Gastrocnemius medialis (tissue), 4 donors: ENCODE measurements at places on chromosomes 7 and 10.
A peak's percentile ranks its signal among the peaks of the same experiment; 100 is the strongest.

DNA sequence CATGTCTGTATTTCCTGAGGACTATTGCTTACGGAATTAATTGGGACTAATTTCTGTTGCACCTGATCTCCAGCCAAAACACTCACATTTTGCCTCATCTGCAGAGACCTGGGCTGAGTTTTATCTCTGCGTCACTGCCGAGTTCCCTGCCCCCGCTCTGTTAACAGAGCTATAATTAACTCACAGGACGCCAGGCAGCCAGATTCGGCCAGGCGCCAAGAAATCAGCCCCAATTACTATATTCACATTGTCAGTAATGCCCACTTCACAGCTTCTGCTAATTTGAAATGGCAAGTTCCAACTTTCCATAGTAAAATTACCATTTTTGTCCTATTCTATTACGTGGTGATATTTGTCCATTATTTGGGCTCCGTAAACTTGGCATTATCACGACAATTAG is 130.5 kb downstream of the CUX1 start:
- H3K4me3 ChIP-seq = peak overlapping the region; percentile 9
- peak; percentile 72 for DNase-seq

- H3K27me3 ChIP-seq = peaks cover 20% of the 10 kb centered on the region
- peaks cover 14% of the 10 kb centered on the region for H3K4me1 ChIP-seq
- no peak overlapping the region for H3K27ac ChIP-seq
- H3K36me3 ChIP-seq = no peaks in the 10 kb centered on the region
- H3K4me3 ChIP-seq = peak overlapping the region; percentile 48
Observed at GRCh38 chr10:21172930-21173801, 276.1 kb upstream of the NEBL start.

GRCh38 chr10:103504181-103504783 is 10.8 kb downstream of the NEURL1 start:
- no peak for DNase-seq
- H3K27ac ChIP-seq = no peak overlapping the region
- no peak overlapping the region for H3K4me3 ChIP-seq
- H3K4me1 ChIP-seq = no peaks in the 10 kb centered on the region
- no peaks in the 10 kb centered on the region for H3K36me3 ChIP-seq

GRCh38 chr7:6622134-6622710 is 6.8 kb downstream of the ZNF853 start:
- H3K36me3 ChIP-seq = no peaks in the 10 kb centered on the region
- DNase-seq = no peak
- no peaks in the 10 kb centered on the region for H3K27me3 ChIP-seq
- H3K4me1 ChIP-seq = no peaks in the 10 kb centered on the region
- H3K27ac ChIP-seq = no peak overlapping the region

DNA sequence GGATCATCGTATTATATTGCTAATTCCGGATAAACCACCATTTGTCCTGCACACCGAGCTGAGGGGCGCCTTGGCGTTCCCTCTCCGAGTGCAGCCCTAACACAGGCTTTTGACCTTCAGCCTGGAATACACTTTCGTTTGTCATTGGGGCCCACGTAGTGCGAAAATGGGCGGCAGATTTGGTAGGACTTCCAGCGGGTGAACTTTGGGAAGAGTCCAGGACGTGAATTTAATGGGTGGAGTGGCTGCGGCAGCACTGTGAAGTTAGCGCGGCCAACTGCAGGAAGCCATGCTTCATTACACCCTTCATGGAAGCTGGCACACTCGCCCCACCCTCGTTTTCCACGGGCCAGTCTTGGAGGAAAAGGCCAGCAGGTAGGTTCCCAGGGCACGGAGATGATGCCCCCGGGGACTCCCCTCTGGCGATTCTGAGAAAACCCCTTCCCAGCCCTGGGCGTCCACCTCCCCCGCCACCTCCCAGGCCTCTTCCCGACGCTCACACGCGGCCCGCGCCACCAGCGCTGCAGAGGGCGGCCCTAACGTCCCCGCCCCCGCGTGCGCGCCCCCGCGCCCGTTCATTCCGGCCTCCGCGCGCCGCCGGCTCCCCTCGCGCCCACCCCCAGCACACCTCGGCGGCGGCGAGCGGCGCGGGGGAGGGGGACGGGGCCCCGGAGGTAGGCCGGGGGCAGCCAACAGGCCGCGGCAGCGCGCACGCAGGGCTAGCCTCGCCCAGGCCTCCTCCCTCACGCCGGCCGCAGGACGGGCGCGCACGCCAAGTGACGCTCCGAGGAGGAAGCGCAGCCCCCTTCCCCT is at the start of gene MLLT10:
Gene MLLT10, plus strand, starts transcription at position 766 of the 813 bp plus-strand sequence. CDS start 413 bp downstream, outside the sequence.
- peaks cover 25% of the 10 kb centered on the region for H3K4me1 ChIP-seq
- peaks cover 8% of the 10 kb centered on the region for H3K36me3 ChIP-seq
- no peaks in the 10 kb centered on the region for H3K27me3 ChIP-seq
- H3K4me3 ChIP-seq = peak within 1 kb of the TSS; percentile 82
- peak; percentile 95 for DNase-seq

GRCh38 chr10:43226441-43226840 is 40.4 kb downstream of the RASGEF1A start:
- no peak overlapping the region for H3K27ac ChIP-seq
- no peak for DNase-seq
- H3K4me3 ChIP-seq = no peak overlapping the region
- peaks cover 16% of the 10 kb centered on the region for H3K27me3 ChIP-seq
- no peaks in the 10 kb centered on the region for H3K4me1 ChIP-seq

- H3K4me1 ChIP-seq = peaks cover 20% of the 10 kb centered on the region
- no peaks in the 10 kb centered on the region for H3K27me3 ChIP-seq
- H3K36me3 ChIP-seq = peaks cover 85% of the 10 kb centered on the region
Observed at GRCh38 chr7:44568771-44569560, 4.7 kb downstream of the DDX56 start.

GRCh38 chr7:13724191-13724976 is 265.1 kb downstream of the ETV1 start:
- no peak overlapping the region for H3K27ac ChIP-seq
- H3K4me1 ChIP-seq = no peaks in the 10 kb centered on the region
- no peaks in the 10 kb centered on the region for H3K36me3 ChIP-seq
- H3K4me3 ChIP-seq = no peak overlapping the region
- no peaks in the 10 kb centered on the region for H3K27me3 ChIP-seq

- H3K27me3 ChIP-seq = no peaks in the 10 kb centered on the region
- peaks cover 8% of the 10 kb centered on the region for H3K4me1 ChIP-seq
- no peaks in the 10 kb centered on the region for H3K36me3 ChIP-seq
- H3K27ac ChIP-seq = no peak overlapping the region
Observed at GRCh38 chr7:134802762-134803161, 23.3 kb downstream of the CALD1 start.

DNA sequence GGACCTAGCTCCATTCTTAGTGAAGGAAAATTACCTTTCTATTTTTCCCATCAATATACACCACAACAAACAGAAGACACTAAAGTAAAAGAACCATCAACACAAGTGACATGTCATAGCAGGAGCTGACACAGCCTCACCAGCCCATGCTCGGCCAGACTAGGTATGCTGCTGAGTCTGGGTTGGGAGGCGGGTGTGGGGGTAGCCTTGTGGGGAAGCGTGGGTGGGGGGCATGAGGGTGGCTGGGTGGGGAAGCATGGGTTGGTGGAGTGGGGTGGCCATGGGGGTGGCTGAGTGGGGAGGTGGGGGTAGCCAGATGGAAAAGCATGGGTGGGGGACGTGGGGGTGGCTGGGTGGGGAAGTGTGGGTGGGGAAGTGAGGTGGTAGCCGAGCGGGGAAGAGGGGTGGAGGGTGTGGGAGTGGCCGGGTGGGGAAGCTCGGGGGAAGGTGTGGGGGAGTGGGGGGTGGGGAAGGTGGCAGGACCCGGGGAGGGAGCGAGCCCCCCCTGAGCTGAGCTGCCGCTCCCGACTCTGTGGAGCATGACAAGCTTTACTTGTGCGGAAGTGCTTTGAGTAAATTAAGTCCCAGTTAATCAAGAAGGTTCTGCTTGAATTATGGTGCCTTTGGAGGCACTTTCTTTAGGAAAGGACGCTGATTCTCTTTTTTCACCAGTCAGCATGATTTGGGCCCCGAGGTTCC is 294.6 kb upstream of the ZNF32 start:
- H3K27me3 ChIP-seq = no peaks in the 10 kb centered on the region
- H3K27ac ChIP-seq = no peak overlapping the region
- H3K4me3 ChIP-seq = no peak overlapping the region
- DNase-seq = no peak
- H3K36me3 ChIP-seq = no peaks in the 10 kb centered on the region

- no peak within 1 kb of the TSS for H3K4me3 ChIP-seq
- DNase-seq = no peak
- H3K4me1 ChIP-seq = no peaks in the 10 kb centered on the region
- H3K36me3 ChIP-seq = no peaks in the 10 kb centered on the region
- H3K27me3 ChIP-seq = no peaks in the 10 kb centered on the region
Observed at GRCh38 chr7:138797715-138798320, at the start of the genes ATP6V0A4 and TMEM213. Gene ATP6V0A4 (minus strand): TSS chr7:138798196. CDS start chr7:138771247, 26,949 bp downstream. Gene TMEM213 (plus strand): TSS chr7:138797994. CDS start chr7:138798105, 111 bp downstream.

DNA sequence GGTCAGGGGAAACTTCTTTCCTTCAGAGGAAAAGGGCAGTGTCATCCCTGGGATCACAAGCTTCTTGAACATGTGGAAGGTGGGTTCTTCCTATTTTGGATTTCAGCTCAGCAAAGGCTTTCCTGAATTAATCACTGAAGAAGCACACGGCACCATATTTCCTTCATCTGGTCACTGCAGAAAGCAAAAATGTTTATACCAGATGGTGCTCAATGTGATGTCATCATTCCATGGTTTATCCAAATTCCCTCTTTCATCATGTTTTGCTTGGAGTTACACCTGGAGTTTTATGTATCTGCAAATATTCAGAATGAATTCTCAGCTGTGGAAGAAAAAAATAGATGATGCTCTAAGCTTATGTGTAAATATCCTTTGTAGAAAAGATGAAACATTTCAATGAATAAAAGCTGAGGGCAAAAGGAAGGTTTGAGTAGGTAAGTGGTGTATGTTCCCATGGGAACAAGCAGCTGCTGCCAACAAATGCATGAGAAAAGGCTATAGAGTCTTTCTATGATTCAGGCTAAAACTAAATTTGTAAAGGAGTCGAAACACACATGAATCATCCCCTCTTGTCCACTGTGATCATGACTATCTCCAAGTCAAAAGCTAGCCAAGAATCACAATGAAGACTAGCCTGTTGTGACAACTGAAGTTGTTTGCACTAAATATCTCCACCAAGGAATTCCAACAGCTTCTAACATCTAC is 26.9 kb upstream of the BPGM start:
- DNase-seq = no peak
- H3K27ac ChIP-seq = no peak overlapping the region

- H3K27me3 ChIP-seq = no peaks in the 10 kb centered on the region
- no peaks in the 10 kb centered on the region for H3K36me3 ChIP-seq
- no peak overlapping the region for H3K4me3 ChIP-seq
- no peaks in the 10 kb centered on the region for H3K4me1 ChIP-seq
- no peak overlapping the region for H3K27ac ChIP-seq
Observed at GRCh38 chr7:144483189-144483588, 79.7 kb upstream of the NOBOX start.

- H3K4me1 ChIP-seq = no peaks in the 10 kb centered on the region
- H3K4me3 ChIP-seq = no peak overlapping the region
- H3K36me3 ChIP-seq = no peaks in the 10 kb centered on the region
- H3K27ac ChIP-seq = no peak overlapping the region
- no peaks in the 10 kb centered on the region for H3K27me3 ChIP-seq
- DNase-seq = no peak
Observed at GRCh38 chr10:74432841-74433594, 282.0 kb downstream of the ADK start.

GRCh38 chr7:149727899-149728476 is 45.4 kb downstream of the ZNF467 start:
- H3K4me3 ChIP-seq = no peak overlapping the region
- H3K36me3 ChIP-seq = peaks cover 44% of the 10 kb centered on the region
- DNase-seq = no peak
- H3K27me3 ChIP-seq = no peaks in the 10 kb centered on the region
- peak overlapping the region; percentile 41 for H3K27ac ChIP-seq

DNA sequence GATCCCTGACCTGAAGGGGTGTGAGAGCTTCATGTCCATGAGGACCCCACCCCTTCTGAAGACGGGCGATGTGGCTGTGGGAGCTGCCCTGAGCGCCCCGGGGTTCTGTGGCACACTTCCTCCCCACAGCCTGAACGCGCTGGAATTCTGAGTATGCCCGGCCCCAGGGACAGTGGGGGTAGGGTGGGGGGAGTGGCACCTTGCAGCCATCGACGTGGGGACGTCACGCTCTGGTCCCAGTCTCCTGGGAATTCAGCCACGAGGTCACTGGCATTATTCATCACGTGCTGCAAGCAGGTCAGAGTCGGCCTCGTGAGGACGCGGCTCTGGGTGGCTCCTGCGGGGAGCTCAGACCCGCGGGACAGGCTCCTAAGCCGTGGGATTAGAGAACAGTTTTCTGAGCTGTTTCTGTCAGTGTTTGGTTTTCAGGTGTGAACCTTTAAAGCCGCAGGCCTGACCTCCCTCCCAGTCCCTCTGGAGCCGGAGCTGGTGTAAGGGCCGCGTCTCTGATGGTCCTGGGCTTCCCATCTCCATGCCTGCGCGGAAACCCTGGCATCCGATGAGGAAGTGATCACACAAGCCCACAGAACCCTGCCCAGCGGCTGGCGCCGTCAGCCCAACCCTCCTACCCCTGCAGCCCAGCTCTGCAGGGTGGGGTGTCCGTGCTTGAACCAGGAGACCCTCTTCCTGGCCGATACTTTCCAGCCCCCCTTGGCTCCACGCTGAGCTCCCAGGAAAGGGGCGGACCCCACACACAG is 16.1 kb downstream of the GPR146 start:
- no peaks in the 10 kb centered on the region for H3K27me3 ChIP-seq
- peak overlapping the region; percentile 11 for H3K27ac ChIP-seq
- peaks cover 14% of the 10 kb centered on the region for H3K4me1 ChIP-seq

DNA sequence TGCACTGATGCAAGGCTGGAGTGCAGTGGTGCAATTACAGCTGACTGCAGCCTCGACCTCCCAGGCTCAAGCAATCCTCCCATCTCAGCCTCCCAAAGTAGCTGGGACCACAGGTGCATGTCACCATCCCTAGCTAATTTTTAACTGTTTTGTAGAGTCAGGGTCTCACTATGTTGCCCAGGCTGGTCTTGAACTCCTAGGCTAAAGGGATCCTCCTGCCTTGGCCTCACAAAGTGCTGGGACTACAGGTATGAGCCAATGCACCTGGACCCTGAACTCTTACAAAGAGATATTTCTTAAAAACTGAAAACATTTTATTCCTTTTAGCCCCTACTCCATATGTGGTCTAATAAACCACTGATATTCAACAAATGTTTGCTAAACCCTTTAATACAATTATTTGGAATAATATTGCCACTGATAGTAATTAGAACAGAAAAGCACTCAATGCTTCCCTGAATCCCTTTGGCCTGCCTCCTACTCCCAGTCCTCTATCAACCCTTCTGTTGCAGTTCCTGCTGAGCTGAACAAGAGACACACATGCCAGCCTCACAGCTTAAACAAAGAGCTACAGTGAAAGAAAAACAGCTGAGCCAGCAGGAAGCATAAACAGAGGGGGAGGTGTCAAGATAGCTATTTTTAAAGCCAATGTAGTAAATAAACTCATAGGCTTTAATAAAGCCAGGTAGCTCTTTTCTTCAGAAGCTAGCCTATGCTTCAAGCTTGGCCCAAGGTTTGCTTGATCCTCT is 7.0 kb upstream of the GNAI1 start:
- DNase-seq = no peak
- no peaks in the 10 kb centered on the region for H3K27me3 ChIP-seq
- no peaks in the 10 kb centered on the region for H3K36me3 ChIP-seq
- no peak overlapping the region for H3K27ac ChIP-seq
- H3K4me3 ChIP-seq = no peak overlapping the region

DNA sequence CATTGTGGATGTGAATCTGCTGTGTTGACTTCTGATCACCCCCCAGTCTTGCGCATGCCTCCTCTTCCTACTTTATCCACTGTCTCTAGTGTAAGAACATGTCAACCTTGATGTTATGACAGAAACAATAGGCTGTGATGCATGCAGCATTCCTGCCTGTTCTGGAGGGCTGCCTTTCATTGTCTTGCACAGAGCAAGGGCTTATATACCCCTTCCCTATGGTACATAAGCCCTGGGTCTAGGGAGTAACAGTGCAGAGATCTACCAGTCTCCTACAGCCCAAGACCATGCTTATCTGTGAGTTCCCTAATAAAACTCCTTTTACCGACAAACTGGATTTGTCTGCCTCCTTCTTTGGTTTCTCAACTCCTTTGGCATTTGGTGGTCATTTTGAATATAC is 177.0 kb upstream of the STK17A start:
- no peaks in the 10 kb centered on the region for H3K27me3 ChIP-seq
- no peaks in the 10 kb centered on the region for H3K4me1 ChIP-seq
- DNase-seq = no peak
- H3K4me3 ChIP-seq = no peak overlapping the region
